CD8-positive, alpha-beta memory T cell (primary cell): ENCODE measurements at places on chromosomes 4 and X. TPM values are rescaled to one million over a fixed set of nuclear protein-coding genes. Genes with fewer than 3 reads are reported as not detected.

- DNase-seq, result no peak
- no peaks in the 10 kb centered on the region for H3K4me1 ChIP-seq
- no peak overlapping the region for H3K27ac ChIP-seq
- H3K4me3 ChIP-seq, result no peak overlapping the region
- no peaks in the 10 kb centered on the region for H3K27me3 ChIP-seq
- H3K36me3 ChIP-seq, result no peaks in the 10 kb centered on the region
Measured at GRCh38 chr4:172104539-172104938, 291.3 kb downstream of the GALNTL6 start.

- no peak overlapping the region for H3K27ac ChIP-seq
- no peak overlapping the region for H3K4me3 ChIP-seq
- no peaks in the 10 kb centered on the region for H3K27me3 ChIP-seq
- H3K36me3 ChIP-seq, result no peaks in the 10 kb centered on the region
- no peaks in the 10 kb centered on the region for H3K4me1 ChIP-seq
Measured at GRCh38 chrX:9942086-9942485, 25.1 kb upstream of the CLDN34 start.

- DNase-seq, result no peak
- H3K4me3 ChIP-seq, result no peak overlapping the region
- no peaks in the 10 kb centered on the region for H3K27me3 ChIP-seq
- H3K36me3 ChIP-seq, result no peaks in the 10 kb centered on the region
- H3K4me1 ChIP-seq, result no peaks in the 10 kb centered on the region
Measured at GRCh38 chrX:40156470-40157227, 58.9 kb upstream of the BCOR start.

The KLB gene
- not detected for total RNA-seq

GRCh38 chr4:71296945-71297344, 41.9 kb upstream of the SLC4A4 start:
- H3K4me1 ChIP-seq, result no peaks in the 10 kb centered on the region
- DNase-seq, result no peak
- H3K27ac ChIP-seq, result no peak overlapping the region
- no peaks in the 10 kb centered on the region for H3K27me3 ChIP-seq
- no peaks in the 10 kb centered on the region for H3K36me3 ChIP-seq
- H3K4me3 ChIP-seq, result no peak overlapping the region

GRCh38 chr4:161225327-161225726, 938.5 kb downstream of the FSTL5 start:
- H3K27ac ChIP-seq, result no peak overlapping the region
- H3K4me1 ChIP-seq, result no peaks in the 10 kb centered on the region
- H3K36me3 ChIP-seq, result no peaks in the 10 kb centered on the region
- H3K4me3 ChIP-seq, result no peak overlapping the region
- no peaks in the 10 kb centered on the region for H3K27me3 ChIP-seq

The AFM gene
- total RNA-seq, result not detected

GRCh38 chrX:63738696-63739095, 46.3 kb downstream of the ARHGEF9 start:
- H3K27ac ChIP-seq, result no peak overlapping the region
- no peaks in the 10 kb centered on the region for H3K4me1 ChIP-seq
- H3K27me3 ChIP-seq, result no peaks in the 10 kb centered on the region
- DNase-seq, result no peak
- no peak overlapping the region for H3K4me3 ChIP-seq

The MND1 gene
- 21.6 TPM for total RNA-seq

The ZNF732 gene
- total RNA-seq, result not detected

DNA sequence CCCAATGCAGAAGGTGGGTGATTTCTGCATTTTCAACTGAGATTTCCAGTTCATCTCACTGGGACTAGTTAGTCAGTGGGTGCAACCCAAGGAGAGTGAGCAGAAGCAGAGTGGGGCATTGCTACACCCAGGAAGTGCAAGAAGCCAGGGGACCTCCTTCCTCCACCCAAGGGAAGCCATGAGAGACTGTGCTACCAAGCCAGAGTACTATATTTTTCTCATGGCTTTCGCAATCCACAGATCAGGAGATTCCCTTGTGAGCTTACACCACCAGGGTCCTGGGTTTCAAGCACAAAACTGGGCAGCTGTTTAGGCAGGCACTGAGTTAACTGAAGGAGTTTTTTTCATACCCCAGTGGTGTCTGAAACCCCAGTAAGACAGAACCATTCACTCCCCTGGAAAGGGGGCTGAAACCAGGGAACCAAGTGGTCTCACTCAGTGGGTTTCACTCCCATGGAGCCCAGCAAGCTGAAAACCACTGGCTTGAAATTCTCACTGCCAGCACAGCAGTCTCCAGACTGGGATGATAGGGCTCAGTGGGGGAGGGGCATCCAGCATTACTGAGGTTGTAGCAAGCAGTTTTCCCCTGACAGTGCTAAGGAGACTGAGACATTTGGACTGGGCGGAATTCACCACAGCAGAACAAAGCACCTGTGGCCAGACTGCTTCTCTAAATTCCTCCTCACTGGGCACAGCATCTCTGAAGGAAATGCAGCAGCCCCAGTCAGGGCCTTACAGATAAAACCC, 903.4 kb downstream of the TECRL start:
- no peak for DNase-seq
- no peak overlapping the region for H3K4me3 ChIP-seq
- H3K4me1 ChIP-seq, result no peaks in the 10 kb centered on the region
- H3K27me3 ChIP-seq, result no peaks in the 10 kb centered on the region
- H3K36me3 ChIP-seq, result no peaks in the 10 kb centered on the region

The DKK2 gene
- not detected for total RNA-seq

The GPRASP3 gene
- 3.0 TPM for total RNA-seq

DNA sequence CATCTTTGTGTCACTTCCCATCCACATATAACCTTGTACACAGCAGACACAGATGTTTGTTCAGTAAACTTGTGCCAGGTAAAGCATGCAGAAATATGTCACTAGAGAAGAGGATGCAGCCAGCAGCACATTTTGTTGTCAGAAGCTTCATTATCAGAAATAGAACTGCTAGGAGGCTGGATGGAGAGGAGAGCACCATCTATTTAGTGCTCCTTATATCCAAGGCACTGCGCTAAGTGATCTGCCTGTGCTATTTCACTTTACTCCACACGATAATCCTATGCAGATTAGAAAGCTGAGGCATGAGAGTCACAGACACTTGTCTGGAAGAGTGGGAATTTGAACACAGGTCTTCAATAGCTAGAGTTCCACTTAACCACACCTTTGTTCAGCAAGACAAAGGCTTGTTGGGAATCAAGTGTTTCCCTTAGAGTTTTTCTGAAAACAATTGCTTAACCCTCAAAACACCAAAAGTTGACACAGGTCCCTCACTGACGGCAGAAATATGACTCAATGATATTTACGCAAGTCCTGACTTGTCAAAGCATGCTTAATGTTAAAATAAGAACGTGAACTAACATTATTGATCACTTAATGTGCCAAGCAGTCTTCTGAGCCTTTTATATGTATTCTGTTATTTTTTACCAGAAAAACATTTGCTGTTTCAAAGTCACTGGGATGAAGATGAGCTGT, 1.2 kb upstream of the QDPR start:
- H3K27me3 ChIP-seq, result peaks cover 3% of the 10 kb centered on the region
- no peak overlapping the region for H3K4me3 ChIP-seq
- no peak for DNase-seq
- no peaks in the 10 kb centered on the region for H3K36me3 ChIP-seq

The CSAG1 gene
- not detected for total RNA-seq

The LUZP4 gene
- not detected for total RNA-seq

GRCh38 chr4:15003401-15003890, 1.2 kb downstream of the CPEB2 start:
- no peaks in the 10 kb centered on the region for H3K36me3 ChIP-seq
- no peak for DNase-seq
- H3K27ac ChIP-seq, result peak overlapping the region; percentile 99
- no peaks in the 10 kb centered on the region for H3K27me3 ChIP-seq

DNA sequence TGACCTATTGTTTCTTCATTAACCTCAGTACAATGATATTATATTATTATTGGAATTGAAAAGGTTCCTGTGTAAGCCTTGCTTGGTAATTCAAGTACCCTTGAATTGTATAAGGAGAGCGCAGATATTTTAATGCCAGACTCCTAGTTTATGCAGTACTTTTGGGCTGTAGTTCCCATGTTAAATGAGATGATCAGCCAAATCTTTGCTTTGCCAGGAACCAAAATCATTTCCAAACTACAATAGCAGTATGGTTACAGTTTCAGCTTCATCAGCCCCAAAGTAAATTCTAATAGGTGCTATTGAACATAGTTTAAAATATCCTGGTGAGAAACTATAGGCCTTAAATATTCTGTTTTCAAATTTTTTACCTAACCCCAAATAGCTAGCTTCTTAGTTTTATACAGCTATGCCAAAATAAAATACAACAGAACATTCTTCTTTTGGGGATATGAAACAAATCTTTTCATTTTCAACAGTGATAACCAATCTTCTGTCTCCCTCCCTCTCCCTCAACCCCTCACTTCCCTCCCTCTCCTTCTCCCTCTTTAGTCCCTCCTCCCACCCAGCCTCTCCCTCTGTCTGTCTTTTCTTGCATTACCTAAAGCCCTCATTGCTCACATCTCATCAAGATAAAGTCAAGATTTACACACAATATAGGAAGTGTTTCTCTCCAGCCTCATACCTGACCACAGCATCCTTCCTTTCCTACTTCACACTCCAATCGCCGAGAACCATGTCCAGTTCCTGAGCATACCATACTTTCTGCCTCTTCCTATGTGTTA, 190.1 kb downstream of the SHROOM3 start:
- no peak overlapping the region for H3K27ac ChIP-seq
- H3K36me3 ChIP-seq, result no peaks in the 10 kb centered on the region
- H3K4me1 ChIP-seq, result no peaks in the 10 kb centered on the region
- no peak for DNase-seq

DNA sequence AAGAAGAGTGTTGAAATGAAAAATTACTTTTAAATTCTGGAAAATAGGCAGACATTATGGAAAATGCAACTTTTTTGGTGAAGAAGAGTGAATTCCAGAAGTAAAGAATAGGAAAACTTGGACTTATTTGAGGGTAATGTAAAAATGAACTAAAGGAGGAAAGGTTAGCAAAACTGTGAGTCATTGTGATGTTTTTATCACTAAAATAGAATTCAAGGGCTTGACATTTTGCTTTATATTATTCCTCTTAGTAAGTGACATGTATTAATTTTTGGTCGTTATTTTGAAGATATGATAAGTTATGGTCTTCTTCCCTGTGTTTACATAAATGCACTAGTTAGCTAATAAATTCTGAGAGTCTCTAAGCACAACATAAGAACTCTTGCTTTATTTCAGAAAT, 390.9 kb downstream of the FAT4 start:
- no peak for DNase-seq
- no peak overlapping the region for H3K27ac ChIP-seq
- no peaks in the 10 kb centered on the region for H3K4me1 ChIP-seq
- no peak overlapping the region for H3K4me3 ChIP-seq

DNA sequence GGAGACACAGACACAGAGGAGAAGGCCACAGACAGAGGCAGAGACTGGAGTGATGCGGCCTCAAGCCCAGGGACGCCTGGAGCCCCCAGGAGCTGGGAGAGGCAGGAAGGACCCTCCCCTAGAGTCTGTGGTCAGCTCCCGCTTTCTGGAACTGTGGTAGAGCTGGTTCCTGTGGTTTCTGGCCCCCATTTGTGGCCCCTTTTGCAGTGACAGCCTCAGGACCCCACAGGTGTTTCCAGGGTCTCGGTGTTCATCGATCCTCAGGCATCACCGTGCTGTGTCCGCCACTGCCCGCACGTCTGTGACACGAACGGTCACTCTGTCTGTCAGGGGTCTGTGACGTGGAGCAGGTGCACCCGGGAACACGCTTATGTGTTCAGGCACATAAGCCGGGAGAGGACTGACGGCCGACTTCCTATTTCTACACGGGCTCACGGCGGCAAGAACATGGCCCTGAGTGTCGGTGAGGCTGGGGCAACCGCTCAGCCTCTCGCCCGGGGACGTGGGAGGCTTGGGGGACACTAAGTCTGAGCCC, 7.9 kb downstream of the GTPBP6 start:
- H3K4me3 ChIP-seq, result no peak overlapping the region
- peaks cover 19% of the 10 kb centered on the region for H3K36me3 ChIP-seq
- H3K4me1 ChIP-seq, result no peaks in the 10 kb centered on the region
- no peak for DNase-seq
- H3K27ac ChIP-seq, result no peak overlapping the region

DNA sequence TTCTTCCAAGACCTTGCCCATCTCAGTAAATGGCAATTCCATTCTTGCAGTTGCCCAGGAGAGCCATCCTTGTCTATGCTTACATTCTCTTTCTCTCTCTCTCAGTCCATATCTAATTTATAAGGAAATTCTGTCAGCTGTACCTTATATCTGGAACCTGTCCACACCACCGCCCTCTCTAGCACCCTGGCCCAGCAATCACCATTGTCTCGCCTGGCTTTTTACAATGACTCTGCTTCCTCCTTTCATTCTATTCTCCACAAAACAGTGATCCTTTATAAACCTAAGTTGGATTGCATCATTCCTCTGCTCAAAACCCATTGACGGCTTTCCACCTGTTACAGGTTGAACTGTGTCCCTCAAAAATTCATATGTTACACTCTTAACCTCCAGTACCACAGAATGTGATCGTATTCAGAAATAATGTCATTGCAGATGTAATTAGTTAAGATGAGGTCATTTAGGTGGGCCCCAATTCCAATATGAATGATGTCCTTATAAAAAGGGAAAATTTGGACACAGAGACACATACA, 31.3 kb downstream of the APBB2 start:
- no peak overlapping the region for H3K4me3 ChIP-seq
- no peak for DNase-seq
- H3K27me3 ChIP-seq, result peaks cover 5% of the 10 kb centered on the region
- H3K4me1 ChIP-seq, result no peaks in the 10 kb centered on the region
- no peaks in the 10 kb centered on the region for H3K36me3 ChIP-seq
- no peak overlapping the region for H3K27ac ChIP-seq

GRCh38 chr4:55258152-55258865, 87.7 kb upstream of the SRD5A3 start:
- no peaks in the 10 kb centered on the region for H3K36me3 ChIP-seq
- H3K27me3 ChIP-seq, result peaks cover 8% of the 10 kb centered on the region
- no peaks in the 10 kb centered on the region for H3K4me1 ChIP-seq
- H3K27ac ChIP-seq, result no peak overlapping the region
- no peak for DNase-seq

GRCh38 chr4:73684097-73684496, 56.3 kb upstream of the CXCL8 start:
- no peaks in the 10 kb centered on the region for H3K36me3 ChIP-seq
- no peak overlapping the region for H3K27ac ChIP-seq
- no peaks in the 10 kb centered on the region for H3K27me3 ChIP-seq
- no peaks in the 10 kb centered on the region for H3K4me1 ChIP-seq
